ENCODE measurements at places on chromosomes 4 and X.
A peak's percentile ranks its signal among the peaks of the same experiment; 100 is the strongest.

DNA sequence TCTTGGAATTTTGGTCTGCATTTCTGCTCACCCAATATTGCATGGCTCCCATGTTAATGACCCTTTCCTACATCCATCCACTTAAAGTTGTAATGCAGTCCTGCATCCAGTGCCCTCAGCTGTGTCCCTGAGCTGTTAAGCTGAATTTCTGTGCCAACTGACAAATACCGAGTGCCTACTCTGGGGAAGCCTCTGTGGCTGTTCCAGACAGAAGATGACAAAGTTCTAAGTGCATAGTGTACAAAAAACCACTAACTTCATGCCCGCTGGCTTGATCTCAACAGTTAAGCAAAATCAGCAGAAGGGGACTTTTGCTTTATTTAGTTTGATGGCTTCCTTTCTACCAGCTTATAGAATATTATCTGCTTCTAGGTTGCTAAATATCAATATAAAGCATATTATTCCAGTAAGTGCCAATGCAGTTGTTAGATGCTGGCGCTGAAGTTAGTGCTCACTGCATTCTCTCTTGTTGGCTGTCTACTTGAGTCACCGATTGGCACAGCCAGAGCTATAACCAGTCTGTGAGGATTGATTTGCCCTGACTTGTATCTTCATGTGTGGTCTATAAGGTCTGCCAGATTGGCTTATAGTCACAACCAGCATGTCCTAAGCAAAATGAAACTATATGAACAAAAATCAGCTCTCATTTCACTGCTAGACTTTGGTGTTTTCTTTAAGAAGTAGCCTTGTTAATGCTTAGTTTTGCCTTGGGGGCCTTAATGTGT lies 98.9 kb downstream of the KLHL8 start:
- DNase-seq, result no peak

- DNase-seq, result no peak
Measured at GRCh38 chr4:181176306-181176705, 1066.9 kb upstream of the TENM3 start.

GRCh38 chrX:440636-441035 lies 53.9 kb upstream of the PPP2R3B start:
- DNase-seq, result no peak

GRCh38 chr4:62510228-62510627 lies 1310.1 kb downstream of the ADGRL3 start:
- DNase-seq, result no peak

DNA sequence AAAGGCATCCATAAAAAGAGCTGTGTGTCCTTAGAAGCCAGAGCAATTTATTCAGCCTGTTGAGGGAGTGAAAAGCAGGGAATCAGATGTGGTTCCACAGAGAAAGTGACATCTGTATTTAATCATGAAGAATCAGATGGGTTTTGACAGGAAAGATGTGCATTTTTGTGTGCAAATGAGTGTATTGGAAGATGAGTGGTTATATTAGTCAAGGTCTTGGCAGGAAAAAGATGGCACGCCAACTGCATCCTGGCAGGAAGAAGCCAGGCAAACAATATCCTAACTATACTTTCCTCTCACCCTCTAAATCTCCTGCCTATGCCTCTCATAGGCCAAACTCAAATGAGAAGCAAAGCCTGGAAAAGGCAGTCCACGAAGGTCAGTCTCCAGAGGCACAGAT lies 59.1 kb downstream of the SCFD2 start:
- peak; percentile 8 for DNase-seq

DNA sequence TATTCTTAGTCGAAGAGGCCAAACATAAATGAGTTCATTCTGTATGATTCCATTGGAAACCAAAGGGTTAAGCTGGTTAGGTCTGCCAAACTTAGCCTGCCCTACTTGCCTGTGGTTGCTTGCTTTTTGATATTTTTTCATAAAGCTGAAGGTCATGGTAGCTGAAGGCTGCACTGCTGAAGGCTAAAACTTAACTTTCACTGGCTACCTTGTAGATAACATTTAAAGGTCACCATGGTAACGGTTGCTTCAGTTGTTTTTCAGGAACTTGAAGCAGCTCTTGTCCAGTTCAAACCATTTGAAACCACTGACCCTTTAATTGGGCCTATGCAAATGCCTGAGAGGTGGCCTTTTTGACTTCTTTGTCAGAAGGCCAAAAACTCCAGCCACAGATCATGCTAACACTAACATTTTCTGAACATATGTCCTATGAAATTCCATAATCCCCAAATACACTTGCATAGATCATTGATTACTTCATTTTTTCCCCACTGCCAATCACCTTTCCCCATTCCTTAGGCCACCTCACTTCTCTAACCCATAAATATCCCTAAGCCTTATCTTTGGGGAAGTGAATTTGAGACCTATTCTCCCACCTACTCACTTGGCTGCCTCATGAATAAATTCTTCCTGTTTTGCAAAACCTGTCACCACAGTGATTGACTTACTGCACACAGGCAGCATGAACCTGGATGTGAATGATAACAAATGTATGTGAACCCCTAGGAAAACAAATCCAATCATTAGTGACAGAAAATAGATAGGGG lies 10.7 kb upstream of the SMIM10L2A start:
- DNase-seq, result no peak

DNA sequence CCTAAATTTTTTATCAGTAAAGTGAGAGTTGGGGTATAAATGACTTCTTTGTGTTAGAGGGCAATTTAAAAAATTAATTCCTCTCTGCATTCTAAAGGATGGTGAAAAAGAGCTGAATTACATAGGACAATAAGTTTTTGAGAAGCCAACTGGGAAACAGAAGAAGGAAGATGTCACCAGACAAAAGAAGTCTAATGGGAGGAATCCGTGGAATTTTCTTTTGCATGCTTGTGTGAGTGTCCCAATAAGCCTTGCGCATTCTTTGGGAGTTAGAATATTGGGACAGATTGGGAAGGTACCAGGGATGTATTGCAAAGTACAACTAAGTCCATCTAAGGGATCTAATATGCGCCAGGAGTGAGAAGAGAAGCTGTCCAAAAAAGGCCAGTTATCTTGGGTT lies 35.1 kb upstream of the NR3C2 start:
- no peak for DNase-seq

GRCh38 chr4:498328-498904 lies 540 bp downstream of the ZNF721 start:
- no peak for DNase-seq

GRCh38 chr4:100823066-100823992 lies 305.5 kb upstream of the EMCN start:
- DNase-seq, result no peak

DNA sequence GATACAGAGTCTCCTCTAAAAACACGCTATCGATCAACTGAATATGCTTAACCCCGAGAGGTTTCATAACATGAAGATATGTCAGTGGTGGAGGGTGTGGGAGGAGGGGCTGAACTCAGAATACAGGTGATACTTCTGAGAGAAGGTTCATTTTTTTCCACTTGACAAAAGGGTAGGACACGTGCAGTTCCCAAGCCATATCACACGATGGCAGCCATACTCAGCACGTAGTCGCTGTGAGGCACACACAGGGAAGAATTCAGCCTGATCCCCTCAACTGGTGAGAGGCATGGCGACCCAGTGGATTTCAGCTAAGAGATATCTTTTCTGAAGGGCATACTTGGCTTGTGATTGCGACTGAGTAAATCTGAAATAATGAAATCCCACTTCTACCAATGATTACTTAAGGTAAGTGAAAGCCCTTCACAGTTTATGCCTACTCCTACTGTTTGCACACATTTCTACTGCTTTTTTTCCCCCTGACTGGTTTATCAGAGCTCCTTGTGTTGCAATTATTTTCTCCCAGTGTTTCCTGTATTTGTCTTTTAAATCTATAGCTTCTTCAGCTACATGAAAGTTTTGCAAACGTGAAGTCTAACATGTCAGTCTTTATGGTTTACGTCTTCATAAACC lies 133.1 kb downstream of the CORIN start:
- DNase-seq, result no peak

DNA sequence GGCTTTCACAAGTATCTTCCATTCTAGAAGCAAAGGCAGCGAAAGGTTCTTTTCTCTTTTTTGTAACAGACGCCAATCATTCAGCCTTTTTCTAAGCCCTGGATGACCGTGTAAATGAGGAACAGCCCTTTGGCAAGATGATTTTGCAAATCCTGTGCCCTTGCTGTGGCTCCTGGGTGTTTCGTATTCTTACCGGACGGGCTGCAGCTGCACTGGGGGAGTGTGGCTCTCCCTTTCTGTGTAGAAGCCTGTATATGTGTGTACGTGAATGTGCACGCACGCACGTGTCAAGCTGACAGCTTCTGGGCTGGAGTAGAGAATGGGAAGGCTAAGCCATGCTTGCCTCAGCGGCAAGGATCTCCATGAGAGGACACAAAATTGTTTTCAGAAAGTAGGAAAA lies 8.2 kb downstream of the GRPEL1 start:
- DNase-seq, result no peak

DNA sequence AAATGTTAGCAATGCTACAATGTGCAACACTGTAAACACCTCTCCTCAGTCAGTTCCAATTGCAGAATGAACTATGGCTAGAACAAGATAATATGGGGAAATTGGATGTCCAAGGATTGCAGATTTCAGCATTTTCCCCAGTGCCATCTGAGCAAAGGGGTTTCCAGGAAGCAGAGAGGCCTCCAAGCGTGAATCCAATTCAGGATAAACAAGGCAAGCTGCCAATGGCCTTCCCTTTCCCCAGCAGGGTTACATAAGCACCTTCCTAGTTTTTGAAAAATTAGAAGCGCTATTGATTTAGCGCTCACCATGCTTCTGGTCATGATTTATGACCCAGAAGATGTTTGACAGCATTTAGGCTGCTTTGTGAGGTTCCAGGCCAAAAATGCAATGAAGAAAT lies 223.0 kb upstream of the GATB start:
- no peak for DNase-seq

DNA sequence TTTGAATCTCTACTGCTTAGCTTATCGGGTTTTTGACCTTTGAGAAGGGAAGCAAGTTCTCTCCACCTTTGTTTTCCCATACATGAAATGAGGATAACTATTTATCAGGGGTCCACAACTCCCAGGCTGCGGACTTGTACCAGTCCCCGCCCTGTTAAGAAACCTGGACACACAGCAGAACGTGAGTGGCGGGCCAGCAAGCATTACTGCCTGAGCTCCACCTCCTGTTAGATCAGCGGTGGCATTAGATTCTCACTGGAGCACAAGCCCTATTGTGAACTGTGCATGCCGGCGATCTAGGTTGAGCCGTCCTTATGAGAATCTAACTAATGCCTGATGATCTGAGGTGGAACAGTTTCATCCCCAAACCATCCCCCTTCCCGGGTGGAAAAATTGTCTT lies 579.5 kb downstream of the GALNTL6 start:
- no peak for DNase-seq

DNA sequence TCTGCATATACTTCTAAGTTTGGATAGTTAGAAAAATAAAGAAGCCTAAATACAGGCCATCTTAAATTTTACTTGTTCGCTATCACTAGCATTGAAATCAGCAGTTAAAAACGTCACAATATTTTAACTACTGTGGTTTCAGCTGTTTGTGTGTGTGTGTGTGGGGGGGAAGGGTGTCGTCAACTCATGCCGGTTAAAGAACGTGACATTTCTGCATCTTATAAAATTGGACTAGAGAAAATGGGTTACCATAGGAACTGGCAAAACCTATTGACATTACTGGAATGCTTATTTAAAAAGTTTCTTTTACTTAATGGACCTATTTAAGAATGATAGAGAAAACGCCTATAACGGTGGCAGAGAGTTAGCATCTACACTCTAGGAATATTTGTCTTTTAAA lies 1.2 kb upstream of the CNKSR2 start:
- no peak for DNase-seq

GRCh38 chrX:110245011-110245410 lies 72.9 kb downstream of the AMMECR1 start:
- DNase-seq, result no peak

DNA sequence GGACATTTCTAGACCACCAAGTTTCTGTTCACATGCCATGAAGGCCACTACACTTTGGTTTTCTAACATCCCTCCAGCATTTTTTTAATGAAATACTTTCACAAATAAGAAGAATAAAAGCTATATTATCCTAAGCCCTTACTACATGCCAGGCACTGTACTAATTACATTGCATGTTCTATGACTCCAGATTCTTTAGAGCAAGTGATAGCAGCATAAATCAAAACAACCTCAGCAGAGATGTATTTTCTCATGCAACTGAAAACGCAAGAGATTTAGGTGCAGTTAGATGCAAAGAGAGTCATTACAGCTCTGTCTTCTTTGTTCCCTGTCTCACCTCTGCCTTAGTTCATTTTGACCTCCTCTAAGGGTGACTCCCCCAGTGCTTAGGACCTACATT lies 230.0 kb downstream of the LDB2 start:
- no peak for DNase-seq

- DNase-seq, result no peak
Measured at GRCh38 chr4:70583952-70584834, 7.9 kb upstream of the AMBN start.

DNA sequence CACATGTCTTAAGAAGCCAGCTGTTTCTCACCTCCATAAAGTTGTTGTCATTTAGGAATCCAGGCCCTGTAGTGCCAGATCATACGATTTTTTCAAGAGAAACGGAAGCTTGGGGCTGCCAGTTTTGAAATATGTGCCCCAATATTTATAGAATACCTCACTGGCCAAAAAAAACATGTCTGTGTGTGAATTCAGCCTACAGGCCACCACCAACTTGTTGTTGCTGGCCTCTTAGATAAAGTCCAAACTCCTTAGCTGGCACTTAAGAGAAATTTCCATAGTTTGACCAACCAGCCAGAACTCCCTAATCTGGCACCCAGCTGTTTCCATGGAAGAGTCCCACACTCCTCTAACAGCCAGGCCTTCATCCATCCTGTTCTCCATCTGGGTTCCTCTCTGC lies 74.1 kb downstream of the WDR19 start:
- no peak for DNase-seq

GRCh38 chrX:119252716-119253115 lies 16.6 kb downstream of the PGRMC1 start:
- DNase-seq, result no peak

DNA sequence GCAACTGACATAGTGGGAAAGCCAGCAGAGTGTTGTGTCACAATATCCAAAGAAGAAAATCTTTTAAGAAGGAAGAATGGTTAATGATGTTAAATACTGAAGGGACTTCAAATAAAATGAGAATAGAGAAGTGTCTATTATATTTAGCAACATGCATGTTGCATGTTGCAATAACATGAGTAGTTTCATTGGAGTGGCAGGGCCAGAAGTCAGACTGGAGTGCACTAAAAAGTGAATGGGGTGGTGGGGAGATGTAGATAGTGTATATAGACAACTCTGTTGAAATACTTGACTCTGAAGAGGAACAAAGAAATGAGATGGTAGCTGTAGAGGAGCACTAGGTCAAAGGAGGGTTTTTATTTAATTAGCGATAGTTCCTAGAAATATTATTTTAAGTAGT lies 9.5 kb upstream of the AMMECR1 start:
- no peak for DNase-seq

GRCh38 chr4:155759372-155760252 lies 791 bp downstream of the GUCY1B1 start:
- no peak for DNase-seq

- no peak for DNase-seq
Measured at GRCh38 chr4:68240620-68241019, 4.9 kb downstream of the TMPRSS11B start.

DNA sequence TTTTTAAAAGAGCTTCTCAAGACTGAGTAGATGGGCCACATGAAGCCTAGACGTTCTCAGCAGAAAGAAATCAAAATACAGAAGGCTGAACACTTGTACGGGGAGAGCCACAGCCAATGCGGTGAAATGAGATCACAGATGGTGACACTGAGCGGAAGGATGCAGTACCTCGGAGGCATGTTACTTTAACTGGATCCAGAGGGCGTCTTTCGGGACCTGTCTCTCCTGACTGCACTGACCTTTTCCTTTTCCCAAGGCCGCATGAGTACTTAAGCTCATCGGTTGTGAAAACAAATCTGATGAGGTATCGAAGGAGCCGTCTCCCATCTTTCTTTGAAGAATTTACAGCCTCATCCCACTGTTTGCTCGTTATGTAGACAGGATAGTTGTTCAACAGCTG lies 32.6 kb downstream of the BEND4 start:
- no peak for DNase-seq
